ENCODE measurements at places on chromosomes 1 and 21. TPM values are rescaled to one million over a fixed set of nuclear protein-coding genes. Genes with fewer than 3 reads are reported as not detected.
A peak's percentile ranks its signal among the peaks of the same experiment; 100 is the strongest.

Gene LMX1A
- total RNA-seq: not detected

GRCh38 chr1:178533121-178533946 is 20.4 kb downstream of the TEX35 start:
- DNase-seq: peak; percentile 8

GRCh38 chr1:157108448-157108847 is 8.8 kb upstream of the ETV3L start:
- no peak for DNase-seq

DNA sequence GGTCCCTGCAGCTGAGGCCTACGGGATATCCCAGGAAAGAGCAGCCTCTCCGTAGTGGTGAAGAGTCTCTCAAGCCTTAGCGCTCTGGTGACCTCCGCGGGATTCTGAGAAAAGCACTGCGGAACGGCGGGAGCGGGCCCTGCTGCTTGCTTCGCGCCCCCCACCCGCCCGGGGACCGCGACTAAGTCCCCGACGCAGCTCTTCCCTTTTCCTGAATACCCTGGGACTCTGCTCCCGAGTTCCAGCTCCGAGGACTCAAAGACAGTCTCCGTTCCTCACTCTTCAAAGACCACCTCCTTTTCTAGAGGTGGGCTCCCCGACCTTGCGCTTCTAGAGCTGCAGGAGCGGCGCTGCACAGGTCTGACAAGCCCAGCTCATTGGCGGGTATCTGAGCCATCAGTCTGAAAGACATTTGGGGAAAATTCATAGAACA is 3.6 kb upstream of the PRRX1 start:
- DNase-seq: peak; percentile 48

DNA sequence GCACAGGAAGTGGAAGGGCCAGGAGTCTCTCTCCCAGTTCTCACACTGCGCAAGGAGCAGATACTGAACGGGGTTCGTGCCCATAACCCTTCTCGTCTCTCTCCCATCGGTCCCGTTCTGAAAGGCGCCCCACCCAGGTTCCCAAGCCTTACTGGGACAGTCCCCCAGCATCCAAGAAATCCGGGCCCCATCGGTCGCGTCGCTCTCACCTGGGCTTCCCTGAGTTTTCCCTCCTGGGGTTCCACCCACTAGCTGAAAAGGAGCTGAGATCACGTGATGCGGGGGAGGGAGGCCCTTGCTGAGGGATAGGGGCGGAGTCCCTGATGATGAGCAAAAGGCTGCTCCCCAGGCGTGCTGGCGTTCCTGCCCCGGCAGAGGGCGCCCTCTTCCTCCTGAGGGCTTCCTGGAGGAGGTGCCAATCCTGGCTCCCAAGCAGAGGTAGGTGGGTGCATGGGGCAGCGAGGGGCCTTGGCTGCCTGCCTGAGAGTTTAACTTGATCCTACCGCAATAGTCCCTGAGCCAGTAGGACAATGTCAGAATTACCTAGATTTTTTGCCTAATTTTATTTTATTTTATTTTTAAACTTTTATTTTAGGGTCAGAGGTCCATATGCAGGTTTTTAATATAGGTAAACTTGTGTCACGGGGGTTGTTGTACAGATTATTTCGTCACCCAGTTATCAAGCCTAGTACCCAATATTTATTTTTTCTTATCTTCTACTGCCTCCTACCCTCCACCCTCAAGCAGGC is at the start of gene SPOCD1:
Gene SPOCD1 (minus strand): TSS at position 271 of the 749 bp plus-strand sequence. CDS start 689 bp downstream, outside the sequence.
- peak; percentile 98 for DNase-seq

DNA sequence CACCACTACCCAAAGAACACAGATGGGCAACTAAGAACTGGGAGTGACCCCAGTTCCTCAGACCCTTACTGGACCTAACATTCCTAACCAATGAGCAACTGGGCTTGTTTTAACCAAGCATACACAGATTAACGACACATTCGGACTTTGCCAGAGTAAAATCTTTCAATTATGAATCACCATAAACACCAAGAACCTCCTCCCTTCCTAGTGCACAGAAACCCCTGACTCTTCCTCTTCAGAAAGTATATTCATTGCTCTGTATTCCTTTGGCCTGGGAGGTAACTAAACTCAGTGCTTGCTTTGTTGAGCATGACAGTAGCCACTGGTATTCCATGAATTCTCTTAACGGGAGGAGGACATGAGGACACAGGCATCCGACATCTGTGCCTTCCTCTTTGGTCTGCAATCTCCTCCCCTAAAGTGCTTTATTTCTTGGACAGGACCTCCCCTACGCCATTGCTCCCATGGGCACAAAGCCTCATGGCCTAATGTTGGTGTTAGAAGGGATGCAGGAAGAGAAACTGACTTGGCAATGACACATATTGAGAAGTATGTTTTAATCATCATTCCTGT is 42.7 kb downstream of the SEC16B start:
- DNase-seq: no peak

Gene PROX1
- 0.83 TPM for total RNA-seq

DNA sequence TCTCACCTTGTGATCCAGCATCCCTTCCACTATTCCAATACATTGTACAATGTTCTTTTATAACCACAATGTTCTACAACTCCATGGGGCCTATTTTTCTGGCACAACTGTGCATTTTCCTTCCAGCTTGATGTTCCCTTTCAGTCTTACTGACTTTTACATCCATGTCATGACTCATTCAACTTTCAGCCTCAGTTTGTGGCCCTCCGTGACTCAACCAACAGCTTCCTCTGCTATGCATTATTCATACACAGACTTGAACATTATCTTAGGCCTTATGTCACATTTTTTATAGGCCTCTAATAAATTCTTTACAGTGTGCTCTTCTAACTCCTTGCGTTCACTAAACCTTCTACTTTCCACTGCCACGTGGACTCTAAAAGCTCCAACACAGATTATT is 119.4 kb upstream of the PRMT6 start:
- no peak for DNase-seq

Gene PAQR6
- 14.6 TPM for total RNA-seq

DNA sequence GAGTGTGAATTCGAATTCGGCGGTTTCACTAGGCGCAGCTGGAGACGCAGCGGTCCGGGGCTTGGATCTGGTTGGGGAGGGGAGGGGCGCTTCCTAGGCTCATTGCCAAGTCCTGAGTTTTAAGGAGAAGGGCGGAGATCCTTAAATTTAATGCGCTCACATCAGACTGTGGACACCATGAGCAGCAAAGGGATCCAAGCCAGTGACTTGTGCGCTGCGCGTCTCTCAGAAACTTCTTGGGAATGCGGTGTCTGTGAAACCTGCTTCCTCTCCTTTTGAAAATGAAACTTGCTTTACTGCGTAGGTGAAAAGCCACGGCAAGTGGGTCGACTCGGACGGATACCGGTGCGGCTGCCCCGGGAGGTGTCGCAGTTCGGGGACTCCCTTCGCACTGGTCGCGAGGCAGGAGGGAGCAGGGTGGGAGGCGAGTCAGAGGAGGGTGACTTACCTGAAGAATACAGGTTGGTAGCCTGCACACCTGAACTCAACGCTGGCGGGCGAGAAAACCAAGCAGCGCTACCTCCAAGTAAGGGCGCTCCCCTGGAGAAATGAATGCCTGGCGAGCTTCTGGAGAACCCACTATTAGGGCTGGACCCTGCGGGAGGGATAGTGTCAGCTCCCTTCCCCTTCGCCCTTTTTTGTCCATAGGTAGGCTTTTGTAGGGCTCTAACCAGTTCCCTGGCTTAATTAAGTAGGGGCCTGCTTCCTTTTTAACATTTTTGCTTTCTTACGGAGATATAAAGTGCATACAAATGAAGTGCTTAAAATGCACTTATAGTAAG is 992 bp downstream of the TENT5C start:
- peak; percentile 39 for DNase-seq

Gene LCE6A
- not detected for total RNA-seq

GRCh38 chr21:40271164-40271563 is 403.9 kb downstream of the PCP4 start:
- no peak for DNase-seq

DNA sequence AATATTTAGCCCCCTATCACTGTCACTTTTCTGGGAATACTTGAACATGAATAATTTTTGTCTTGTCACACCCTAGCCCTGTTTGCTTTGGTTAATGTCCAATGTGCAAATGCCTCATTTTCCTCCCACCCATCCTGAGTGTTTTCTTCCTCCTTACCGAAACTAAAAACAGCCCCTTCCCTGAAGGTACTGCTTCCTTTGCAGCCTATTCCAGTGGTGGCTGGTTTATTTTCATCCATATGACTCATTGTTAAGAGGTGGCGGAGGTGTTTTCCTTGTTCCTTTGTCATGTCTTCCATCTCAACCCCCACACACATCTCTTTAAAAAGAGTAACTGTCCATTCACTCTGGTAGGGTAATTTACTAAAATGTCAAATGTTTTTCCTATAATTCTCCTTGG is 40.4 kb downstream of the CD55 start:
- DNase-seq: no peak

Gene ANGEL2
- 42.4 TPM for total RNA-seq

Gene HES5
- not detected for total RNA-seq

Gene FAM177B
- not detected for total RNA-seq

GRCh38 chr21:42566524-42567213 is 53.0 kb downstream of the SLC37A1 start:
- no peak for DNase-seq

DNA sequence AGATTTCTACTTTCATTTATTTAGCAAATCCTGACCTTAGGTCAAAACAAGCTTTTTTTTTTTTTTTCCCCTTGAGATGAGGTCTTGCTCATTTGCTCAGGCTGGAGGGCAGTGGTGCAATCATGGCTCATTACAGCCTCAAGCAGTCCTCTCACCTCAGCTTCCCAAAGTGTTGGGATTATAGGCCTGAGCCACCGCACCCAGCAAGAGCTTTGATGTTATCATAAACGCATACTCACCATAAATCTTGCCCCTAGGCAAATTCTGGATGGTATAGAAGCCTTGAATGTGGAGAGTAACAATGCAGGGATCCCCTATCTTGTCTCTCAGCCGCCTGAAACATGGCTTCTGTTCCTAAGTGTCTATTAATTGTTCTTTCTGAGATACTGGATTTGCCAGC is 24.8 kb upstream of the CLDN8 start:
- no peak for DNase-seq

Gene WNT3A
- total RNA-seq: 0.20 TPM

Gene SIM2
- total RNA-seq: not detected

Gene NASP
- total RNA-seq: 484 TPM

GRCh38 chr21:40602080-40602479 is 244.9 kb downstream of the DSCAM start:
- no peak for DNase-seq

Gene BARHL2
- not detected for total RNA-seq

Gene NBPF3
- total RNA-seq: 16.2 TPM

Gene BLZF1
- 14.3 TPM for total RNA-seq

DNA sequence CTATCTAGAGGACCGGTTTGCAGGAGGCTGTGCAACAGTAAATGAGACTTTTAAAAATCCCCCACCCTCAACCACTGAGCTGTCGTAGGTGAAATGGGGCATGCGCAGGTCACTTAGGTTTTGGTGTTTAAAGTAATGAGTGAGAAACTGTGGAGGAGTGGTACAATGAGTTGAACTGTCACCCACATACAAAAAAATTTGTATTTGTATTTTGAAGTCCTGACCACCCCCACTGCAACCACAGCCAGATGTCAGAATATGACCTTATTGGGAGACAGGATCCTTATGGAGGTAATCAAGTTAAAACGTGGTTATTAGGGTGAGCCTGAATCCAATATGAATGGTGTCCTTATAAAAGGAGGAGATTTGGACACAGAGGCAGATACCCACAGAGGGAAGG is 1.6 kb upstream of the IRF6 start:
- no peak for DNase-seq

DNA sequence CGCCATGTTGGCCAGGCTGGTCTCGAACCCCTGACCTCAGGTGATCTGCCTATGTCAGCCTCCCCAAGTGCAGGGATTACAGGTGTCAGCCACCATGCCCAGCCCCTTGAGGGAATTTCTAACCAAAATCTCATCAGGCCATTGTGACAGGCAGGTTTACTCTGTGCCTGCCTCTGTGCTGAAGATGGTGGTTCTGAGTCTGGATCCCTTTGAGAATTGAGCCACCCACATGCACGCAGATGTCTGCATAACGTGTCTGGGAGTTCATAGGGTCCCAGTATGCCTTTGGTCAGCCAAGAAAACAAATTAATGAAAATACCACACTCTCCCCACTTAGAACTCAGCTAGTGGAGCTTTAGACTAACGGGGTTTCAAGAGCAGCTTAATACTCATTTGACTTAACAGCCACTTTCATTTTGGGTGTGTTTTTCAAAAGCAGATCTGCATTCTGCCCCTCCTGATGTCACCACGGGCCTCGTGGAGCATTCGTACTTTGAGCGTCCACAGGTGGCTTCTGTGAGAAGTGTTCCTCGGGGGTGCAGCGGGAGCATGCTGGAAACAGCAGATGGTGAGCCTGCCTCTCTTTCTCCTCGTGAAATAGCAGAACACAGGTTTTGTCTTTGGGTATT is 45.3 kb downstream of the DIP2A start:
- DNase-seq: no peak

Gene S100A12
- total RNA-seq: not detected

Gene RIMKLA
- total RNA-seq: 6.2 TPM

Gene OR10Z1
- total RNA-seq: not detected

Gene ZNF593OS
- not detected for total RNA-seq

- DNase-seq: no peak
These were observed 164.8 kb downstream of the PPIAL4G start for GRCh38 chr1:148318123-148318903.

DNA sequence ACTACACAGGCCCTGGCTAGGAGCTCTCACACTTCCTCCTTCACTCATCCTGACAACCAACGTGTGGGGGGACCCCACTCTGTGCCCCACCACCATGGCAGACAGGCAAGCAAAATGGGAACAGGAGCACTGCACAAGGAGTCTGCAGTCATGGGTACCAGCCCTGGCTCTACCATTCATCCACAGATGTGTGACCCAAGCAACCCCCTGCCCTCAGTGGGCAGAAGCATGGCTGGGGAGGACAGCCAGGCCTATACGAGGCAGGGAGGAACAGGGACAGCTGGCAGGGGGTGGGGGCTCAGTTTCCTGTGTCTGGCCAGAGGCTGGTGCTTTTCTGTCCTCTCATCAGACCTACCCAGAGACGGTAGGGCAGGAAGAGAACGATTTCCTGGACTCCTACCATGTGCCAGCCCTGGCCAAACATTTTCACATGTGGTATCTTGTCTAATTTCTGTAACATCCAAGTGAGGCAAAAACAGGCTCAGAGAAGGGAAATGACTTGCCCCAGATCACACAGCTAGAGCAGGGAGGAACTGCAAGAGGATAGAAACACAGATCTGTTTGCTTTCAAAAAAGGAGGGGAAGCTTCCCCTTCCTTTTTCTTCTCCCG is 178.0 kb downstream of the HIVEP3 start:
- no peak for DNase-seq

Gene PRAMEF2
- not detected for total RNA-seq

DNA sequence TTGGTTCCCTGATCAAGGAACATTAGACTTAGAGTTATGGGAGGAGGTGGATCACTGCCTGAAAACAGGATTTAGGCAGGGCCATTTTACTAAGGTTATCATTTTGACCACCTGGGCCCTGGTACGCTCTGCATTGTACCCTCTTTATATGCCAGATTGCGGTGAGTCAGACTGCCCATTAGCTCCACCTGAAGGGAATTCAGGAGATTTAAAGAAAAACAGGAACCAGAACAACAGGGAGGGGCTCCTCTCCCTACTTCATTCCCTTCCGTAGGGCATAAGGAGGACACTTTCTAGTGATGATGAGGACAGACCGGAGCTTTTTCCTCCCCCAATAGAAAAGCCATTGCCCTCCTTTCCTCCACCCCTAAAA is 20.6 kb upstream of the ITLN1 start:
- no peak for DNase-seq
